ENCODE measurements at places on chromosomes 5 and 9.

GRCh38 chr9:120650352-120650751 lies 63.9 kb downstream of the MEGF9 start:
- DNase-seq, result no peak

GRCh38 chr5:127029581-127030258 lies 638 bp downstream of the MARCHF3 start:
- peak; percentile 24 for DNase-seq

GRCh38 chr5:99285606-99286005 lies 356.8 kb upstream of the CHD1 start:
- DNase-seq, result no peak

- no peak for DNase-seq
Observed at GRCh38 chr9:121876658-121877271, 216.3 kb downstream of the TTLL11 start.

DNA sequence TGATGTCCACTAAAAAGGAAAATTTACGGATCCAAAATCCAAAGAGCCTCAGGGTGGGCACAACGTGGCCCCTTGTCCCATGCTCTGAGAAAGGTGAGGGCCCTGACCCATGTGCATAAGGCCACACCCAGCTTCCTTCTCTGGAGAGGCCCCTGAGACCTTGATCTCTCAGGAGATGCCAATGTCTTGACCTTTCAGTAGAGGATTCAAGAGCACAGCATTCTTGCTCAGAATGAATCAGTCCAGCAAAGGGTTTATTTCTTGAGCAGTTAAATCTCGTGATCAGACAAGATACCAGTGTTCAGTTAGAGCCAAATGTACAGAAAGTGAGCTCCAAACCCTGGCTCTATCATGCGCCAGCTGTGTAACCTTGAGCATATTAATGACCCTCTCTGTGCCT lies 115.9 kb upstream of the DAPK1 start:
- no peak for DNase-seq

DNA sequence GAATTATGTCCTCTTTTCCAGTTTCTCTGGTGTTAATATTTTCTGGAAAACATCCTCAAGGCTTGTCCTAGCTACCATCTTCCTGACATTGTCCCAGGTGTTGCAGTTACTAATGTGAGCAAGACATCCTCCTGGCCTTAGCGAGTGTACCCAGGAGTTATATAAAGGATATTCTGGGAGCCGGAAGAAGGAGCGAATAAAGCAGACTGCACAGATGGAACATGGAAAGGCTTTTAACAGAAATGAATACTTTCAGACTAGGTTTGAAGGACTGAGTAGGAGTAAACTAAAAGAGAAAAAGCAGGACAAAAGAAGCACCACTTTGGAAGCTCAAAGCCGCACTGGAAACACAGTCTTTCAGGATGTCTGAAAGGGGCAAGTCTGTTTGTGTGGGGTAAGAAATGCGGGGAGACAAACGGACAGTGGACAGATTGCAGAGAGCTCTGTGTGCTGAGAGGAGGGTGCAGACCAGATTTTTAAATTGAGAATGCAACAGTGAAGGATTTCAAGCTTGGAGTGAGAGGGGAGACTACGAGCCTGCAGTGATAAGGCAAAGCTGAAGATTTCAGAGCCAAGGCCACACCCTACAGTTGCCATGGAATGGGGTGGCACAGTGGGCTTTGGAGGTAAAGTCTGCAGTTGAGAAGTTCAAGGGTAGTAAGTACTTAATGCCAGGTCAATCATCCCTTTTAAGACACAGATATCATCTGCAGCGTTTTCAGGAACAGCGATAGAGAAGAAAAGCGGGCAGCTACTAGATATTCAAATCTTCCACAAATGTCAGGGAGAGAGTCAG lies 94.1 kb upstream of the TAF11L2 start:
- DNase-seq, result no peak

GRCh38 chr9:116061546-116062205 lies 91.9 kb upstream of the PAPPA start:
- DNase-seq, result no peak

DNA sequence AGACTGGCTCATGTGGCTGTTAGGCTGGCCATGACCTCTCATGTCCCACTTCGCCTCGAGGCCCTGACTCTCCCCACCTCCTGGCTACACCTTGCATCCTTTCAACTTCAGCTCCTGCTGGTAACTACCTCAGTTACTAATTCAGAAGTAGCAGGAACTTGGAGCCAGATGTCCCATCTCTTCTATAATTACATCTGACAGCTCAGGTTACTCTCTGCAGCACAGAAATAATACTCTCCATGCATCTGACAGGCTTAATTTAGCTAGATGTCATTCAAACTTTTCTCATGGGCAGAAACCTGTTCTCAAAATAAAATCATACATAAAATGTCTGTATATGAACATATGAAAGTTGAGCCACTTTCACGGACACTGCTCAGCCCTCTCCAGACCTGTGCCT lies 92.2 kb upstream of the IL33 start:
- DNase-seq, result no peak

- no peak for DNase-seq
Observed at GRCh38 chr5:147063943-147064342, 170.9 kb upstream of the STK32A start.

GRCh38 chr9:92147852-92148180 lies 32.6 kb upstream of the SPTLC1 start:
- DNase-seq, result no peak

GRCh38 chr9:119836036-119836435 lies 466.8 kb upstream of the BRINP1 start:
- no peak for DNase-seq

- DNase-seq, result no peak
Observed at GRCh38 chr5:143014017-143014651, 244.0 kb downstream of the ARHGAP26 start.

GRCh38 chr5:139783436-139783965 lies 12.1 kb upstream of the PSD2 start:
- DNase-seq, result no peak

DNA sequence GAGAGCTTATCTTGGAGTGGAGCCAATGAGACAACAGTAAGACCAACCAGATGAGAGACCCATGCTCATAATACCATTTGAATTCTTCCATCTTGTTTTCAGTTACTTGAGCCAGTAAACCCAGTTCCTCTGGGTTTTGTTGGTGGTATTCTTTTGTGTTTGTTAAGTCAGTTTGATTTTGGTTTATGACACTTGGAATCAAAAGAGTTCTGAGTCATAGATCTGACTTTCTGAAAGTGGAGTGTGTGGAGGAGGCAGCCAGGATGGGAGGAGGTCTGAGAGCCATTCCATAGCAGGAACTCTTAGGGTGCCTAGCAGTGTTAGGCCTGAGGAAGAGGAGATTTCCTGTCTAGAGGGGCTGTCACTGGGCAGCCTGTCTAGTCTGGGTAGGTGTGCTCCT lies 24.6 kb upstream of the PANK3 start:
- no peak for DNase-seq

GRCh38 chr9:19186232-19186631 lies 44.3 kb upstream of the DENND4C start:
- DNase-seq, result no peak

DNA sequence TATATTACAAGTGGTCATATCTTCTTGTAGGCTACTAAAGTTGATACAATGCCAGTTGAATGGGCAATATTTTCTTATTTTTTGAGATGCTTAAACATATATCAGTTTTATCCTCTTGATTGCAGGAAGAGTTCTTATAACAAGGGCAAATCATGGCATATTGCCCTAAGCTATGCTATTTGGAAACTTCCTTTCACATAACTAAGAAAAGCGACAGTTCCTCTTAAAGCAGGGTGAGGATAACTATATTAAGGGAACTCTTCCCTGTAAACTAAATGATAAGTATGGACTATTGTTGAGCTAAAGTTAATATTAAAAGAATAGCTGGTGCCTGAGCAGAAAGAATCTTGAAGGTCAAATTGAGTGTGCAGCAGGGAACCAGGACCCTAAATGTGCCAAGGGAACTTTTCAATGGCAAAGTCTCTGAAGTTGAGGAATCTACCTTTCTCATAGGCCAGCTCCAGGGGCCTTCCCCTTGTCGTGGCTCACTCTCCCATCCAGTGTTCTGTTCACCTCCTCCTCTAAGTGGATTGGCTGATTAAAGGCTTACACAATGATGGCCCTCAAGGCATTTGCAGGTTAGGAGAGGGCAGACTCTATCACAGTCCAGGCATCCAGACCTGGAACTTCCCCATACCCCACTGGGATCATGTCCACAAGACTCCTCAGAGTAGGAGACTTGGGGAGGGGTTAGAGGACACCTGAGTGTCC lies 26.8 kb downstream of the FYB1 start:
- DNase-seq, result no peak

- DNase-seq, result no peak
Observed at GRCh38 chr5:173752653-173753052, 135.5 kb upstream of the CPEB4 start.

DNA sequence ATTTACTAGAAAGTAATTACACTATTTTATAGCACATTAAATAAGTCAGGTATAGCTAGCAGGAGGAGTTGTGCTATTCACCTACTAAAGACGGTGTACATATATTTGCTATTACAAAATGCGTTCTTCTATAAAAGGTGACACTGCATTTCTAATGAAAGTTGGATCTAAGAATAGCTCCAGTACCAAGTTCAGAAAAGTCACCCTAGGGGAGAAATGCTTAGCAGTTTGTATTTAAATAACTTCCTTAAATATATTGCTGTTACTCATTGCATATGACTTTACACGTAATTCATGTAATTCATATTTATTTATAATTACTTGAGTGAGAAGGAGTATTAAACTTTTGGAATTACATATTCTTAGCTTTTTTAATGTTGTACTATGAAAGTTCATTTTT lies 7.0 kb upstream of the SUB1 start:
- DNase-seq, result no peak

- DNase-seq, result no peak
Observed at GRCh38 chr9:100525563-100525962, 52.3 kb upstream of the CAVIN4 start.

GRCh38 chr9:3012245-3012644 lies 168.3 kb upstream of the PUM3 start:
- DNase-seq, result no peak

- DNase-seq, result no peak
Observed at GRCh38 chr9:90099262-90099963, 494.6 kb downstream of the GADD45G start.

GRCh38 chr9:128927731-128928411 lies 7.1 kb downstream of the PHYHD1 start:
- peak; percentile 58 for DNase-seq

DNA sequence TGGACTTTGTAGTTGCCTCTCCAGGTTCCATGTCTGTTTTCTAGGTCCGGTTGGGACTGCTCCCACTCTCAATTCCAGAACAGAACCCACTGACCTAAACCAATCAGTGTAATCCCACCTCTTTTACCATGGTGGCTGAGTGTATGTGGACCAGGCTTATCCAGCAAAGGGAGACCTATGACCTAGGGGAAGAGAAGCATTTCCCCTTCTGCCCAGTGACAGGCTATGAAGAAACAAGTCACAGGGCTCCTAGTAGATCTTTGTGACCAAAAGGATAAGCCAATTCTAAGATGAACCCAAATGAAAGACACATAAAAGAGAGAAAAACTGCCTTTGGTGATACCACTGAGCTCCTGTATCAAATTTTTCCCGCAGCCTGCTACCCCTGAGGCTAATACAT lies 6.3 kb downstream of the NMRK1 start:
- no peak for DNase-seq

GRCh38 chr5:108743846-108744245 lies 3.9 kb upstream of the FER start:
- no peak for DNase-seq

DNA sequence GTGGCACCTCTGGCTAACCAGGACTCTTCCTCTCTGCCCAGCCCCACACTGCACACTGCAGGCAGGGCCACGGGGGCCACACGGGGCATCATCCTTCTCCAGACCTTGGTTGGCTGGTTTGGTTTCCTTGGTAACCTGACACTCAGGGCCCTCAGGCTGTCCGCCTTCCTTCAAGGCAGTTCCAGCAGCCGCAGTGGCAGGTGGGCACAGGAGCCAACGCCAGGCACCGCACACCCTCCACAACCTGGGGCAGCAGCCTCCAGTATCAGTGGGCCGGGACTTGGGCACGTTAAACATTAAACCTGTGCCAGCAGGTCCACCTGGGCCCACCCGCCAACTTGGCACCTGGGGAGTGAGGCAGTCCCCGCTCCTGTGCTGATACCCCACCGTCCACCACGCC lies 1.9 kb downstream of the NPDC1 start:
- DNase-seq, result no peak

DNA sequence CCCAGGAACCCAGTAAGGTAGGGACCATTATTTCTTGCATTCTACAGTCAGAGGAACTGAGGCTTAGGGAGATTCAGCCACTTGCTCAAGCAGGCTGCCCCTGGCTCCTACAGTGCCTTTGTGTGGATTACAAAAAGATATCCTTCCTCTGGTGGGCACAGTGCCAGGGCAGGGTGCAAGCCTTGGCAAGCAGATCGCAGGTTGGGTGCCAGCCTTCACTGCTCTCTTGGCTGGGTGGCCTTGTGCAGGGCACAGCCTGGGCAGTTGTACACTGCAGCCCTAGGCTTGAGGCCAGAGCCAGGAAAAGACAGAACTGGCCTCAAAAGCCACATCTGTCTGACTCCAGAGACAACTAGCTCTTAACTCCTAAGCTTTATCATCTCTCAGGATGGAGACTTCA lies 15.0 kb downstream of the DOCK2 start:
- no peak for DNase-seq
